ENCODE measurements at places on chromosomes 16 and 17.
A peak's percentile ranks its signal among the peaks of the same experiment; 100 is the strongest.

DNA sequence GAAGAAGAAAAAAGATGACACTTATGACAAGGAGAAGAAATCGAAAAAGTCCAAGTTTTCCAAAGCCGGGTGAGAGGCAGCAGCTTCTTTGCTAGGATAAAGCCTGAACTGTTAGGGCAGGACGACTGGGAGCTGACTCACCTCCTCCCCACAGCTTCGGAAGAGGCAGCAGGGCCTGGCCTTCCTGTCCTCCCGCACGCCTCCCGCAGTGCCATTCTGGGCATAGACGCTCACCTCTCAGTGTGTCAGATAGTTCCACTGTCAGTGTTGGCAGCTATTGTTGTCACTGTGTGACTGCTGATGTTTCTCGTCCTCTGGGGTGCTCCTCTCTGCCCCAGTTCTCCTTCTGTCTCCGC lies 12.6 kb downstream of the UBN1 start:
- no peak for DNase-seq

DNA sequence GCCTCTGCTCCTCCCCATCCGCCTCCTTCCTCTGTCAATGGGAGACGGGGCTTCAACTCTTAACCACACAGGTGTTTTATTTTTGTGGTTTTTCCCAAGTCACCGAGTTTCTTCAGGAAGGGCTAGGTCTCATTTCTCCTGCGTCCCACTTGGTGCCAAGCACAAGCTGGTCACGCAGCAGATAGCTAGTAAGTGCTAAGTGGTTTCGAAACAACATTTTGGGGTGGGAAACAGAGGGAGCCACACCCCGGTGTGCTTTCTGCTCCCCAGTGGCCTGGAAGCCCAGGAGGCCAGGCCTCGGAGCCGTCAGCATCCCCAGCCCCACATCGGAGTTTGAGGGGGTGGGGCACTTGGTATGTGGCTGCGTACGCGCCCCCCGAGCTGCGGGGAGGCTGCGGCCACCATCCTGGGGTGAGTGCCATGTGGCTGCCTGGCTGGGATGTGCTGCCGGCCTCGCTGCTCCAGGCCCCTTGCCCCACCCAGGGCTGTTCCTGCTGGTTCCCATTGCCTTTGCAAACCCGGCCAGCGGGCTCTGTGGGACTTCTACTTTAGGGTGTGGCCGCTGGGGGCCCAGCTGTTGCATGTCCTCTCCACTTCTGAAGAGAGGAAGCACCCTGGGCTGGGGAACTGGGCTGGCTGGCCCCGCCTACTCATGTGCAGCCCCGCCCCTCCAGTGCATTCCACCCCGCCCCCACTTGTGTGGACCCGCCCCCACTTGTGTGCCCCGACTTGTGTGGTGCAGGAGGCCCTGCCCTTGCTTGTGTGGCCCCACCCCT lies 55.6 kb downstream of the BAIAP2 start:
- DNase-seq: peak; percentile 54

- DNase-seq: no peak
Observed at GRCh38 chr17:40087049-40087794, 13.2 kb downstream of the NR1D1 start.

DNA sequence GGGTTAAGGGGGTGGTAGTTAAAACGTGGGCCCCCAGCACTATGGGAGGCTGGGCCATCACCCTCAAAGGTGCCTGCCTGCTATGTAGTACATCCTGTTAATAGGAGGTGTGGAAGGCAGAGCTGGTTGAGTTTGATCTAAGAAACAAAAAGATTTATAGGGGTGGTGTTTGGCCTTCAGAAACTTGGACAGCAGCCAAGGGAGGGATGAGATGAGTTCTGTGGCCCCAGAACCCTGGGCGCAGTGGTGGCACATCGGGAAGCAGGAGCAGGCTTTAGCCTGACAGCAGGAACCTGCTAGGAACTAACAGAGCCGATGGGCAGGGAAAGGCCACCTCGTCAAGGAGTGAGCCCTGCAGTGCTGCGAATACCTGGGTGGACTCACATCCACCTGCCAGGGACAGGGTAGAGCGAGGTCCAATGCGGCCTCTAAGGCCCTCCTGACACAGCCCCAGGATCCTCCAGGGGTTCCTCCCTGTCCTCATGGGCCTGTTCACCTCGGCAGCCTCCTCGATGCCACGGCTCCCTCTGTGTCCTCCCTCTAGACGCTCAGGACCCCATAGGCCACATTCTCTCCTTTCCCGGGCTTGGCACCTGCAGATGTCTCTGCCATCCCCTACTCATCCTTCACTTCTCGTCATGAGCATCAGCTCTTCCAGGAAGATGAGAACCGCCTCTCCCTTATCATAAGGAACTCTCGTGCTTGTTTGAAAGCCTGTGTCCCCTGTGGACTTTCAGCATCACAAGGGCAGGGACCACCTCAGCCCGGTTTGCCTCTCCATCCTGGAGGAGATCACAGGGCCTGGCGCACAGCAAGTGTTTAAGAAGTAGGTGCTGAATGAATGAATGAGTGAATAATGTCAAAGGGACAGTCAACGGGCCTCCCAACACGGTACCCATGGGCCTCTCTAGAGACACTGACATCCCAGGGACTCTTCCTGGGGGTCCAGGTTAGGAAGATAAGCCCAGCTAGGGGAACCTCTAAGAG lies 103.5 kb upstream of the TNRC6C start:
- DNase-seq: no peak

DNA sequence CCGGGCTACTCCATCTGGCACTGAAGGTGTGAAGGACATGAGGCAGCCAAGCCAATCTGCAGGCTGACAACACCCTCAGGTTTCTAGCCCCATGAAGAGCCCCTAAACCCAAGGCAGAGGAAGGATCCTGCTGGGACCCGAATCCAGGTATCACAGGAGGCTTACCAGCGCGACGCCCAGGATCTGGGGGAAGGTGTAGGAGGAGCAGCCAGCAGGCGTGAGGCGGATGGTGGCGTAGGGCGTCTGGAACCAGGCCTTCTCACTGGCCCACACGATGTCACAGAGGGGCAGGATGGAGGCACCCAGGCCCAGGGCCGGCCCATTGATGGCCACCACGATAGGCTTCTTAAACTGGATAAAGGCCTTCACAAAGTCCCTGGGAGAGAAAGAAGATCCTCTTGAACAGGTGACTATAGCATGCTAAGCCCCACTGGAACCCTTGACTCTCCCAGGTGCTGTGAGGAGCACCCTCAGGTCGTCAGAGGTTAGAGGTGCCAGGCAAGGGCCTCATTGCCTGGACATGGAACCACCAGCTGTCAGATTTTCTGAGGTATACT lies 71.7 kb downstream of the DYNLRB2 start:
- DNase-seq: no peak

- no peak for DNase-seq
Observed at GRCh38 chr16:66984892-66985311, 3.5 kb upstream of the CES4A start.

- no peak for DNase-seq
Observed at GRCh38 chr16:81740169-81740568, 38.9 kb upstream of the PLCG2 start.

GRCh38 chr17:17351901-17352781 lies 49.0 kb downstream of the NT5M start:
- no peak for DNase-seq

- no peak for DNase-seq
Observed at GRCh38 chr16:54056921-54057320, 229.7 kb downstream of the IRX3 start.

DNA sequence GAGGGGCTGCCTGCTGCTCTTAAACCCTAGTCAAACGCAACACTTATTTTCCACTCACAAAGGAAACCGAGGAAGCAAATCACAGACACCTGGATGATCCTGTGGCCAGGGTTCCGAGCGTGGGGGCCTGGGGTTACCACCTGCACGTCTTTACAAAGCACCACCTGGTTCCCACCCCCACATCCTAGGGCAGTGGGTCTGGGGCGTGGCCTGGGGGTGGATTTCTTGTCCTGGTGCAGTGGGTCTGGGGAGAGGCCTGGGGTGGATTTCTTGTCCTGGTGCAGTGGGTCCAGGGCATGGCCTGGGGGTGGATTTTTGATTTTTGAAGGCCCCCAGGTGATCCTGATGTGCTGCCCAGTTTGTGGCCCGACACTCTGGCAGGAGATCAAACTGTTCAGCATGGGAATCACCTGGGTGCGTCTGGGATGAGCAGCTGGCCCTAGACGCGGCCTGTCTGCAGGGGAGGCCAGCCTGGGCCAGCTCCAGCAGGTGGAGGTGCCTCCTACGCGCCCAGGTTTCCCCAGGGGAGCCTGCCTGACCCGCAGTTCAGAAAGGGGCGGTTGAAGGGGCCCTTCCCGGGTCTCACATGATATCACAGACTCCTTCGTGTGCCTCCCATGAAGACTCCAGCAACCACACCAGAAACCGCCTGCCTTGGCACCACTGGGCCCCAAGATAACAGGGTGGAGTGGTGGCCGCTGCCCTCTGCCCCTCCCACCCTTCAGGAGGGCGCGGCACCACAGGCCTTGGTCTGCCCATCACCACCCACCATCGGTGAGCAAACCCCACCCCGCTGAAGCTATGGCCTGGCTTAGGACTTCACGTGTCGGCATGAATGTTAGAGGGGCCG lies 6.3 kb downstream of the HAGH start:
- no peak for DNase-seq

DNA sequence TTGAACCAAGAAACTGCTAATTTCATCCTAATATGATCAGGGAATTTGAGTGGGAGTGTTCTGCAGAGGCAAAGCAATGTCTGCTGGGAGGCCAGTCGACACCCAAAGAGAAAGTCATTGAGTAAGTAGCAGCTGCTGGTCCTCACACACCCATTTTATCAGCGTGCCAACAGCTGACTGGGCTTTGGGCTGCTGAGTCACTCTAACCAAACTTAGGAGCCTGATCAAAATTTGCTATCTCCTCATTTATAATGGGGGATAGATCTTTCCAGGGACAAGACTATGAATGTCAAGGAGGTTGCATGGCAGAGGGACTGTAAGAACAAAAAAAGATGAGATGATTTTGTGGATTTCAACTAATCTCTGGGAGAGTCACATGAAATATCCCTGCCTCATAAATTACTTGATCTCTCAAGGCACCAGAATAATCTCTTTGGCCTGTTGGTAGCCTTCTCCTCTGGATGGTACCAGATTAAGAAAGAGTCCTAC lies 32.9 kb downstream of the CPSF4L start:
- DNase-seq: peak; percentile 24

DNA sequence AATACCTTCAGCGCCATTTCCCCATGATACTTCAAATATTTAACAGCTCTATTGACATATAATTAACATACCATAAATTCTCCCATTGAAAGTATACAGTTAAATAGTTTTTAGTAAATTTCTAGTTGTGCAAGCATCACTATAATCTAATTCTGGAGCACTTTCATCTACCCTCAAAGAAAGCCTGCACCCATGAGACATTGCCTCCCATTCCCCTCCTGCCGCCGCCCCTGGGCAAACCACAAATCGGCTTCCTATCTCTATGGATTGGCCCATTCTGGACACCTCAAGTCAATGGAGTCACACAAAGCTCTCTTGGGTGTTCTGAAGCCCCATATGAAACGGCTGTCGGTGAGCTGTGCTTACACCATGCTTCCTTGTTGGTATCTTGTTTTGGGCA lies 77.3 kb upstream of the CBX4 start:
- no peak for DNase-seq

DNA sequence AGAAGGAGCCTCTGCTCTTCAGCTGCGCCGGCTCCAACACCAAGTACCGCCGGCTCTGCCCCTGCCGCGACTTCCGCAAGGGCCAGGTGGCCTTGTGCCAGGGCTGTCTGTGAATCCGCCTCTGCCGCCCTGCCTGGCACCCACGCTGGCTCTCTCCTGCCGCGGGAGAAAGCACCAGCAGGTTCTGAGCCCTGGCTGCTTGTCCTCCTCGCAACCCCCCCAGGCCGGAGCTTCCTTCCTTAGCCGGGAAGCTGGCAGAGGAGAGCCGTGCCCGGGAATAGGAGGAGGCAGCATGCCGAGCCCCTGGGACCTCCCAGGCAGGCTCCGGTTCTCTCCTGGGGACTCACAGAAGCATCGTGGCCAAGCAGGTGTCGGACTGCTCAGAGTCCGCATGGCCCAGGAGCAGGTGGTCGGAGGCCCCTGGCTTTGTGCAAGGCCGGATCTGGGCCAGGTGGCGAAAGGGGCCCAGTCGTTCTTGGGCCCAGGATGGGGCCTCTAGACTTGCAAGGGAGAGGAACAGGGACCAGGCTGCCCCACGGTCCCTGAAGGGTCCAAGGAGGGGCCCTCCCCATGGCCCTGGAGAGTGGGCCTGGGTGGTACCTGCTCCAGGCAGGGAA lies 80.6 kb downstream of the MGAT5B start:
- no peak for DNase-seq

DNA sequence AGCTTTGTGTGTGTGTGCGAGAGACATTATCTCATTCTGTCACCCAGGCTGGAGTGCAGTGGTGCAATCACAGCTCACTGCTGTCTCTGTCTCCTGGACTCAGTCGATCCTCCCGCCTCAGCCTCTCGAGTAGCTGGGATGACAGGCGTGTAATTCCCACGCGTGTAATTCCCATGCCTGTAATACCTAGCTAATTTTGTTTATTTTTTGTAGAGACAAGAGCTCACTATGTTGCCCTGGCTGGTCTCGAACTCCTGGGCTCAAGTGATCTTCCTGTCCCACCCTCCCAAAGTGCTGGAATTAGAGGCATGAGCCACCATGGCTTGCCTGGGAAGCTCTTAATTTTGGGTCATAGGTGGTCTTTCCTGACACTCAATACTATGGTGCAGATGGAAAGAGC lies 205.3 kb upstream of the TNRC6C start:
- DNase-seq: no peak

GRCh38 chr17:51642029-51642428 lies 381.7 kb downstream of the UTP18 start:
- DNase-seq: no peak

GRCh38 chr17:61131585-61131984 lies 268.1 kb upstream of the TBX2 start:
- DNase-seq: peak; percentile 22

All from HEK293T (cell line).